Stimulated activated naive CD4-positive, alpha-beta T cell (primary cell): ENCODE measurements at places on chromosomes 11 and 22.

GRCh38 chr11:60780774-60781173 lies 4.4 kb upstream of the MS4A10 start:
- DNase-seq, result no peak

DNA sequence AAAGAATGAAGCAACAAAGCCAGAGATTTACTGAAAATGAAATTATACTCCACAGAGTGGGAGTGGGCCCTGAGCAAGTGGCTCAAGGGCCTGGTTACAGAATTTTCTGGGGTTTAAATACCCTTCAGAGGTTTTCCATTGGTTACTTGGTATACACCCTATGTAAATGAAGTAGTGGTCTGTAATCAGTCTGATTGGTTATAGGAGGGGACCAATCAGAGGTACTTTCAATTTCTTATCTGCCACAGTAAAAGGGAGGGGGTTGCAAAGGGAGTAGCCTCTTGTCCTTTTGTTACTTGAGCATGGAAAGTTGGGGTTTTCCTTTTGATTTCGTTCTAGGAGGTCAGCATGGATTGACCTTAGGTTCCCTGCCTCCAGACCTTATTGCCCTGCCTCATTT lies 63.5 kb downstream of the ATM start:
- no peak for DNase-seq

DNA sequence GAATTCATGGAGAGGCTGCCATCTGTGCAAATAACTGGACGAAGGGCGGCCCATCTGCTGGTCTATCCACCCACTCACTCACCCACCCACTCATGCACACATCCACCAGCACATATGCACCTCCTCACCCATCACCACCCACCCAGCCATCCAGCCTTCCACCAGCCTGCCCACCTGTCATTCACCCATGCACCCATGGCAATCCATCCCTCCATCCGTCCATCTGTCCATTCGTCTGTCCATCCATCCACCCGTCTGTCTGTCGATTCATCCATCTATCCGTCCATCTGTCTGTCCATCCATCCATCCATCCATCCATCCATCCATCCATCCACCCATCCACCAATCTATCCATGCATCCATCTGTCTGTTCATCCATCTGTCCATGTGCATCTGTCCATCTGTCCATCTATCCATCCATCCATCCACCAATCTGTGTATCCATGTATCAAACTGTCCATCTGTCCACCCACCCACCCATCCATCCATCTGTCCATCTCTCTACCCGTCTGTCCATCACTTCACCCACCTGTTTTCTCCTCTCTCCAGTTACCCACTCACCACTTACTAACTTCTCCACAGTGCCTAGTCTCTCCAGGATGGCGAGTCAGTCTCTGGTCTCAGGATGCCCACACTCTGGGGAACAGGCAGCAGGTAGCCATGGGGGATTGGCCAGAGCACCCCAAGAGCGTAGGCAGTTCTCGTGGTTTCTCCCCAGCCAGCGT lies 8.9 kb downstream of the TRPM5 start:
- no peak for DNase-seq

DNA sequence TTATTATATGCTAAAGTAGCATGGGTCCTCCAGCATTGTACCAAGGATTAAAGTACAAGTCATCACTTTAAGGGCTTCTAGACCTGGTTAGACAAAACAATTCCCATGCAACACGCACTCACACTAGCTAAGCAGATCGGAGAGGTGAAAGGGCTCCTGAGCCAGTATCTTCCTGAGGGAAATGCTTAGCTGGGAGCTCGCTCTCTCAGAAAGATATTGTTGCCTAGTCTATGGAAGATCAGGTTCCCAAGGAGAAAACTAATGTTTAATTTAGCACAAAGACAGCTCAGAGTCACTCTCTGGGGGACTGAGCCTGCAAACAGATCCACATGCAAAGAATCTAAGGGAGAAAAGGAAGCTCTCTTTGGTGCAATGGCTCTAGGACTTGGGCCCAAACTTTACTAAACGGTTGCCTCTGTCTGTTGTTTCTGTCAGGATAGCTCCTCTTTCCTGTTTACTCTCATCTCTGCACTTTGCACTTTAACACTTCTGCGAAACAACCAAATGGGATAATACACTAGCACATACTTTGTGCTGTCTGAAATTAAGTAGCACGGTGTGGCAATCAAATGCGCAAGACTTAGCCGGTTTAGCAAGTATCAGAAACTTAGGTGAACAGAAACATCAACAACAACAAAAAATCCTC lies 10.7 kb downstream of the MAML2 start:
- DNase-seq, result no peak

GRCh38 chr11:112949781-112950575 lies 11.2 kb upstream of the NCAM1 start:
- no peak for DNase-seq

DNA sequence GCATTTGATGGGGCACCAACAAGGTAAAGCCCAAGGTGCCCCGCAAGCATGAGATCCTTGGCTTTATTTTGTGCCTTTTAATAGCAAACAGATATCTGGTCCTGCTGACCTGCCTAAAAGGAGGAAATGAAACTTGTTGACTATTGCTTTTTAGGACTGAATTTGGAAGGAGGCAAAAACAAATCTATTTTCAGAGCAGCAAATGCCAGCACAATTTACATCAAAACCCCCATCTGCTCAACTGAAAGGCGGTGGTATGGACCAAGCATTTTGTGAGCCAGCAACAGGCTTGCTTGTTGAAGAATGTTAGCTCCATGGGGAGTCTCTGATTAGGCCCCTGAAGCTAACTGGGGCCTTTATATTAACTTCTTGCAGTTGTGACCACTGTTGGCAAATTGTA lies 192.6 kb upstream of the E2F8 start:
- no peak for DNase-seq

- DNase-seq, result no peak
Observed at GRCh38 chr22:17824457-17824856, 50.2 kb upstream of the BID start.

DNA sequence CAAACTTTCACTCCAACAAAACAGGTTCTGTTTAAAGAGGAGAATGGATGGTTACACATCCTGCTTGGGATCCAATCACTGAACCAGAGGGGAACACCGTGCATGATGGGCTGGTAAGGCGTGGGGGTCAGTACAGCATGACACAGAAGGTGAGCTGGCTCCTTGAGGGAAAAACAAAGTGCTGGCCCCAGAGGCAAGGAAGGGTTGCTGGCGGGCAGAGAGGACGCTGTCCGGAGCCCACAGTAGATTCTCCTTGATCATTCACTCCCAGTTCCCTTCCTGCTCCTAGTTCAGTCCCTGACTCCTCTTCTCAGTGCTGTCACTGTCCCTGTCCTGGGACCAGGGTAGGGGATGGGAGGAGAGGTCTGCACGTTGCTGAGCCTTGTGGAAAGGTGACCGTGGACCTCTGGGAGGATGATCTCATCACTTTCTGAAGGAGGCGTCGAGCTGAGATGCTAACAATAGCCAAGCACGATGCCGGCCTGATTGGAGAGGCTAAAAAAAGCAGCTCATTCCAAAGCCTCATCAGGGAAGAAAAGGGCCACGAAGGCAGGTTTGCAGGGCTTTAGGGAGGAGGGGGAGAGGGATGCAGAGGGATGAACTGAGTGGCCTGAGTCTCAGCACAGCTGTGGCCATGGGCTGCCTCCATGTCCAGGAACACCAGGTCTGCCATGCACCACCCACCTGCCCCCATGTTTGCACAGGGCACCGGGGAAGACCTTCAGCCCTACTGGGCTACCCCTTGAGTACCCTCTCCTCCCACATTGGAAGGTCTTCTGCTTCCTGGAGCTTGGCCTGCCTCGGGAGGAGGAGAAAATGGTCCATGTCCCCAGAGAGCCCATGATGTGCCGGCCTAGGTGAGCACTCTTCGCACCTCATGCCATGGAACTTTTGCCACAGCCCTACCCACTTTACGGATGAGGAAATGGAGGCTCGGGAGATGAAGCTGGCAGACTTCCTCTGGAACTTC lies 72.7 kb upstream of the RTL6 start:
- DNase-seq, result no peak

DNA sequence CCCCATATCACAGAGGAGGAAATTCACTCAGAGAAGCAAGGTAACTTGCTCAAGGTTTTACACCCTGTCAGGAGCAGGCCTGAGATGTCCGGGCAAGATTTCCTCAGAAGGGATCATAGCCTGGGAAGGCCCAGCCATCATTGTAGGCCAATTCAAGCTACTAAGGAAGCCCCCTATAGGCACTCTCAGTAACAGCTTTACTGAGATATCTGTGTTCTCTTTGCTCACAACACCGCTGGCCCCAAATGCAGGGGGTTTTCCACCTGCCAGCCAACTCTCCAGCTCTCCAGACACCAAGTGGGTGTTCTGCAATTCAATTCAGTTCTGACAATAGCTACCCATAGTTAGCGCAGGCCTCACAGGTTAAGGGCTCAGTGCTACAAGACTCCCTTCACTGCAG lies 84.0 kb downstream of the SLC36A4 start:
- DNase-seq, result no peak

DNA sequence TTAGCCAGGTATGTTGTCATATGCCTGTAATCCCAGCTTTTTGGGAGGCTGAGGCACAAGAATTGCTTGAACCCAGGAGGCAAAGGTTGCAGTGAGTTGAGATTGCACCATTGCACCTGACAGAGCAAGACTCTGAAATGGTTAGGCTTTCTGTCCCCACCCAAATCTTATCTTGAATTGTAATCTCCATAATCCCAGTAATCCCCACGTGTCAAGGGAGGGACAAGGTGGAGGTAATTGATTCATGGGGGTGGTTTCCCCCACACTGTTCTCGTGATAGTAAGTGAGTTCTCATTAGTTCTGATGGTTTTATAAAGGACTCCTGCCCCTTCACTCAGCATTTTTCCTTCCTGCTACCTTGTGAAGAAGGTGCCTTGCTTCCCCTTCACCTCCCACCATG lies 37.6 kb upstream of the GLYAT start:
- no peak for DNase-seq

- peak; percentile 89 for DNase-seq
Observed at GRCh38 chr22:41939981-41940831, 6.7 kb downstream of the CENPM start.

GRCh38 chr11:126834149-126834548 lies 166.4 kb downstream of the KIRREL3 start:
- DNase-seq, result no peak

GRCh38 chr11:17384002-17384511 lies 4.4 kb downstream of the KCNJ11 start:
- peak; percentile 77 for DNase-seq

GRCh38 chr11:64586366-64586765 lies 4.7 kb upstream of the SLC22A12 start:
- no peak for DNase-seq

GRCh38 chr11:86204356-86204755 lies 40.2 kb upstream of the EED start:
- no peak for DNase-seq

DNA sequence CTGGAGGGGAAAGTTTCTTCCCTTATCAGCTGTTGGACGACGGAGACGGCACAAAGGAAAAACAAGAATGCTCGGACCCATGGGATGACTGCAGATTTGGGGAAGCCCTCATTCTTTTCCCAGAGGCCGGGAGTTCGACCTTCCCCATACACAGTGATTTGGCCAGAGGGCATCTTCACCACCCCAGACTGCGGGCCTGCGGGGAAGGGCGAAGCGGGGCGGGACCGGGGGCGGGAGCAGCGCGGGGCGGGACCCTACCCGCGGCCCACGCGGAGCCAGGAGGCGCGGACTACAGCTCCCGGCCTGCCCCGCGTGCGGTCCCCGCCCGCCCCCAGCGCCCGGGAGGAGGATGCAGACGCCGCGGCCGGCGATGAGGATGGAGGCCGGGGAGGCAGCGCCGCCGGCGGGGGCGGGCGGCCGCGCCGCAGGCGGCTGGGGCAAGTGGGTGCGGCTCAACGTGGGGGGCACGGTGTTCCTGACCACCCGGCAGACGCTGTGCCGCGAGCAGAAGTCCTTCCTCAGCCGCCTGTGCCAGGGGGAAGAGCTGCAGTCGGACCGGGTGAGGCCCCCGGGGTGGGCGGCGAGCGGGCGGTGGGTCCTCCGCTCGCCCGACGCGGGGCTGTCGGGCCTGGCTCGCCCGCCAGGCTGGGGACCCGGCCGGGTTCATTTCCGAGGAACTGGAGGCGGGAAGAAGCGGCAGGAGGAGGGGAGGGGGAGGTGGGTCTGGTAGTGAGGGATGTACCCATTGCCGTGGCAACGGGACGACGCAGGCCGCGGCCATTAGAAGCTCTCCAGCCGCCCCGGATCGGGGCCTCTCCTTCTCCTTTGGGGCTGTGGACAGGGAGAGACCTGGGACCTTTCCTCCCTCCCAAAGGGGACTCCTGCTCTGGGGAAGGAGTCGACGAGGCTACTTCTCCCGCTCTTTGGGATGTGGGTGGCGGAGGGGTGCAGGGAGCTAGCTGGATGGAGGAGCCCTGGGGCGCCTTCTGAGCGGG lies at the start of gene KCTD17:
TSS of gene KCTD17 (plus strand) at position 352 of the 995 bp plus-strand sequence. CDS start at position 371, 19 bp downstream.
- peak; percentile 66 for DNase-seq

GRCh38 chr22:23175817-23176644 lies 4.3 kb upstream of the BCR start:
- DNase-seq, result peak; percentile 24

GRCh38 chr22:50620593-50621355 lies 7.2 kb downstream of the ARSA start:
- DNase-seq, result peak; percentile 91

GRCh38 chr11:65817312-65817834 lies 16.4 kb upstream of the SNX32 start:
- no peak for DNase-seq
